Dermis blood vessel endothelial cell (primary cell): ENCODE measurements at places on chromosomes 12 and 14. TPM values are rescaled to one million over a fixed set of nuclear protein-coding genes. Genes with fewer than 3 reads are reported as not detected.

The PLBD1 gene
- 0.34 and 1.4 TPM in 2 replicates for total RNA-seq

The ADAMTS20 gene
- not detected in 2 replicates for total RNA-seq

The SPPL3 gene
- total RNA-seq: 5.6 and 7.5 TPM in 2 replicates

The IL26 gene
- total RNA-seq: not detected in 2 replicates

The MAP3K9 gene
- 0.14 and 0.68 TPM in 2 replicates for total RNA-seq

The RNASE1 gene
- 28.6 and 64.0 TPM in 2 replicates for total RNA-seq

The SUOX gene
- total RNA-seq: 12.4 and 18.9 TPM in 2 replicates

The BDKRB1 gene
- not detected in 2 replicates for total RNA-seq

The LALBA gene
- total RNA-seq: not detected in 2 replicates

The MGAT4C gene
- total RNA-seq: not detected in 2 replicates

The MLXIP gene
- total RNA-seq: 16.7 and 35.7 TPM in 2 replicates

The MDP1 gene
- 5.9 and 23.7 TPM in 2 replicates for total RNA-seq

The HRK gene
- not detected in 2 replicates for total RNA-seq

The USP44 gene
- 3.4 and 5.4 TPM in 2 replicates for total RNA-seq

The DEGS2 gene
- total RNA-seq: 0.68 and 2.0 TPM in 2 replicates

The SLC25A47 gene
- total RNA-seq: not detected in 2 replicates

The KRT82 gene
- not detected in 2 replicates for total RNA-seq

The PRR4 gene
- total RNA-seq: 0.17 and 0.33 TPM in 2 replicates

The MLF2 gene
- total RNA-seq: 107 and 161 TPM in 2 replicates

The APOF gene
- not detected in 2 replicates for total RNA-seq

The RNFT2 gene
- 2.2 and 2.9 TPM in 2 replicates for total RNA-seq

The BCDIN3D gene
- 2.8 and 4.3 TPM in 2 replicates for total RNA-seq

The CELA1 gene
- not detected in 2 replicates for total RNA-seq

The ALDH1L2 gene
- total RNA-seq: 0.65 and 1.2 TPM in 2 replicates

The KCNA5 gene
- not detected in 2 replicates for total RNA-seq

The PRH2 gene
- total RNA-seq: not detected in 2 replicates

The CLEC9A gene
- total RNA-seq: not detected in 2 replicates

The CCND2 gene
- 111 and 140 TPM in 2 replicates for total RNA-seq

The ARF3 gene
- total RNA-seq: 46.1 and 61.5 TPM in 2 replicates

The IGF1 gene
- 0.34 and 1.0 TPM in 2 replicates for total RNA-seq

The KRT8 gene
- 9.5 and 11.9 TPM in 2 replicates for total RNA-seq

The IFNG gene
- not detected in 2 replicates for total RNA-seq

The PDE3A gene
- total RNA-seq: 2.2 and 3.1 TPM in 2 replicates

The AQP2 gene
- total RNA-seq: not detected in 2 replicates

The CHMP4A gene
- 36.8 and 39.3 TPM in 2 replicates for total RNA-seq

The SVOP gene
- total RNA-seq: not detected in 2 replicates

The RNASE9 gene
- total RNA-seq: not detected in 2 replicates

The DTX1 gene
- total RNA-seq: 1.7 and 1.9 TPM in 2 replicates

The CCDC196 gene
- not detected in 2 replicates for total RNA-seq

The NPFF gene
- not detected in 2 replicates for total RNA-seq
